Left ventricle myocardium inferior (tissue), 1 donor: ENCODE measurements at places on chromosomes 1 and 21. TPM values are rescaled to one million over a fixed set of nuclear protein-coding genes. Genes with fewer than 3 reads are reported as not detected.

- no peak for DNase-seq
Observed at GRCh38 chr1:99131546-99131945, 126.9 kb upstream of the PLPPR5 start.

DNA sequence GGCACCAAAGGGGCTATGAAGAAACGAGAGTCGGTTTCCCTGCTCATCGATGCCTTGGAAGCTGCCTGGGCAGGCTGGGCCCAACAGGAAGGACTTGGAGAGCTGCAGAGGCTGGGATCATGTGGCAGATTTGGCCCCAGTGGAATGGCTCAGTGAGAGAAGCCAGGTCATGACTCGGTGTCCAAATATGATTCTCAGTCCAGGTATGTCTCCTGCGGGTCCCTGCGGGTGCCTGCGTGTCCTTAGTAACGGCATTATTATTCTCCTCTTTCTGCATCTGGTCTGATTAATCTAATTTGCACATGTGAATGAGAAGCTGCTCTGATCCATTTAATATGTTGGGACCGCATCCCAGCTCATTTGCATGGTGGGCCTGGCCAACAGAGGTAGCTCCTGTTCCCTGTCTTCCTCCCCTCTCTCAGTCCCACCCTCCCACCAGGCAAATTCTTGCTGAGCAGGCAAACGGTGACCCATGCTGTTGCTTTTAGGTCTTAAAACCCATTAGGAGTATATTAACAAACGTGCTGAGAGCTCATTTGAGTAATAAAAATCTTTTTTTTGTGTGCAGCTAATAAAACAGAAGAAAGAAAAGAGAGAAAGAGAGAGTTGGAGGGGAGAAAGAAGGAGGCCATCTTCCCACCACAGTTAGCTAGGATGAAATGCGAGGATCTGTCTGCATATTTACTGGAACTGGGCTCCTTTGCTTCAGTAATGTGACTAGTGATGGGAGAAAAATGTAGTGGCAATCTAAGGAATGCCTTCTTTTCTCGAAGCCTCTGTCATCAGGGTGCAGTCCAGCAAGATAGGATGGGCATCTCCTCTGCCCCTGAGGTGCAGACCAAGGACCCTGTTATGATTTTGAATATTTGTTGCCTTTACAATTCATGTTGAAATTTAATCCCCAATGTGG is 133.5 kb downstream of the HMGB4 start:
- no peak for DNase-seq

- DNase-seq, result no peak
Observed at GRCh38 chr1:110308247-110308646, 30.9 kb upstream of the RBM15 start.

- no peak for DNase-seq
Observed at GRCh38 chr1:4227986-4228385, 327.9 kb upstream of the C1orf174 start.

DNA sequence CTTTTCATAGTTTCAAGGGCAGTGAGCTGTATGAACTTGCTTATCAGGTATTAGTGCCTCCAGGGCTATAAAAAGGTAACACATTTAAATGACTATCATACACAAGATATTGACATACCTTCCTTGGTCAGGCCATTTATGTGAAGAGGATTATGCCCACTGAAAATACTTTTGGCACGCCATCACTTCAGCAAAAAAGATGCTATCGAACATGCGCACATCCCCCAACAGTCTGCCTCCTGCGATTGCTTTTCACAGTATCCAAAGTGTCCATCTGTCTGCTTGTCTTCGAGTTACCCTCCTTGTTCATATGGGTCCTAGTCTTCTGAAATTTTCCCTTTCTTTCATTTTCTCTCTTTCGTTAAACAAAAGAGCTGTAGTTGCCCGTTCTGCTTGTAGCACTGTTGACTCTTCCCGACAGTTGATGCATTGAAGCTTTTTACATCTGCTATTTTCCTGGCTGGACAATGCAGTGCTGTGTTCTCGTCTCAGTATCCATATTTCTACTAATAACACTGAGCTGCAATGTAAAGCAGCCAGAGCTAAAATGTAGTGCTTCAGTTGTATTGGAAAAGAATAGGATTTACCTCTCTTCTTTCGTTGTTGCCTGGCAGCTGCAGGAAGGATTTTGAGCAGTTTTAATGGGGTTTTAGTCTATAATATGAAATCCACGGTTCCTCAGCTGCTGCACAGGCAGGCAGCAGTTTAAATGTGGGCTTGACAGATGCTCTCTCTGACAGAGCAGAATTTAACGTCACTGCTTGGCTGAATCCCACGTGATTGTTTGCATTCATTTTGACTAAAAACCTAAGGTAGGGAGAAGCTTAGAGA is at the start of gene B3GALT2:
B3GALT2 (minus strand) TSS at position 713 of the 831 bp plus-strand sequence. CDS start 5,051 bp downstream, outside the sequence.
- DNase-seq, result no peak

GRCh38 chr1:22953057-22953739 is 19.5 kb downstream of the LACTBL1 start:
- no peak for DNase-seq

GRCh38 chr1:7890853-7891252 is 38.0 kb upstream of the UTS2 start:
- DNase-seq, result no peak

DNA sequence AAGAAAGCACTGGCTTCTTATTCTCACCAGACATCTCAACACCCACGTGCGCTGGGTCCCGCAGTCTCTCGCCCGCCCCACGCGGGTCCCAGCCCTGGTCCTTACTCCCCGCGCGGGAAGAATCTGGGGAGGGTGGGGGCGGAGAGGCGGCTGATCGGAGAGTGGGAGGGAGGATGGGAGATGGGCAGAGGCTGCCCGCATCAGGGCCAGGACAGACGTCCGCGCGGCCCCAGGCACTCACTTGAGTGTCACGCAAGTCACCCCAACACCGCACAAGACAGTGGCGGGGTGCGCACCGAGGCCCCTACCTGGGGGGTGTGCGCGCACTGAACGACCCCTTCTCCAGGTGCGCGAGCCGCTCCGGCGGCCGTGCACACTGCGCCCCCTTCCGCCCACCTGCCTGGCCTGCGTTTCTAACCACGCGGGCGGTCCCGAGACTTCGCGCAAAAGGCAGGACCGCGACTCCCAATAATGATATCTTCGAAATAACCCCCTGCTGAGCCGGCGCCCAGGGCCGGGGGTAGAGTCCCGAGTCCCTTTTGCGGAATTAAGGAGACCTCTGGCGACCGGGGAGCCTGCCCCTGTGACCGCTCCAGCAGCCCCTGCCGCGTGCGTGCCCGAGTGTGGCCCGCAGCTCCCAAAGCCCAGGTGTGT is 6.0 kb upstream of the SIM2 start:
- DNase-seq, result no peak

CFAP107 gene
- total RNA-seq, result not detected

OR2L13 gene
- not detected for total RNA-seq

IKBKE gene
- total RNA-seq, result 0.80 TPM

TLR5 gene
- 2.3 TPM for total RNA-seq

FBXO2 gene
- 1.9 TPM for total RNA-seq

RHD gene
- not detected for total RNA-seq

ARHGEF16 gene
- total RNA-seq, result 0.52 TPM

CRYZ gene
- total RNA-seq, result 35.3 TPM

TTC39A gene
- 25.7 TPM for total RNA-seq

TSTD1 gene
- 13.4 TPM for total RNA-seq

FCRL5 gene
- not detected for total RNA-seq

PCNX2 gene
- 0.82 TPM for total RNA-seq
